ENCODE measurements at places on chromosomes 12 and 14. TPM values are rescaled to one million over a fixed set of nuclear protein-coding genes. Genes with fewer than 3 reads are reported as not detected.
A peak's percentile ranks its signal among the peaks of the same experiment; 100 is the strongest.

Gene FGD4
- 3.4 TPM for polyA plus RNA-seq

Gene GLS2
- 0.83 TPM for polyA plus RNA-seq

- no peak for DNase-seq
Observed at GRCh38 chr14:105363847-105364708, 34.3 kb upstream of the TEX22 start.

DNA sequence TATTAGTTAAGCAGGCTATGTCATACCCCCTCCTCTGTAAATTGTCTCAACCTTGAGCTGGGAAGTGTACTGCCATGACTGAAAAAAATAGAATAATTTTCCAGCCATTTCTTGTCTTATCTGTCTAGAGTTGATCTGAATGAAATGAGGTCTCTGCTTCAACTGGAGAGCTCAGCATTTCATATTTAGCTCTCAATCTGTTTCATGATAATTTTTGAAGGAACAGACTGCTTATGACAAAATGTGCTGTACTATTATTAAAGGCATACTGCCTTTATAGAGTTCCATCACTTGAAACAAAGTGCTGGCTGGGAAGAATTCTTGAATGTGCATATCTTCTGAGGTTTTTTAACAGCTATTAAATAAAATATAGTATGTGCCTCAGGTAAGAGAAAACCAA, 19.1 kb downstream of the PTPRO start:
- DNase-seq, result no peak

GRCh38 chr12:100401660-100402059, 44.8 kb downstream of the SLC17A8 start:
- DNase-seq, result no peak

DNA sequence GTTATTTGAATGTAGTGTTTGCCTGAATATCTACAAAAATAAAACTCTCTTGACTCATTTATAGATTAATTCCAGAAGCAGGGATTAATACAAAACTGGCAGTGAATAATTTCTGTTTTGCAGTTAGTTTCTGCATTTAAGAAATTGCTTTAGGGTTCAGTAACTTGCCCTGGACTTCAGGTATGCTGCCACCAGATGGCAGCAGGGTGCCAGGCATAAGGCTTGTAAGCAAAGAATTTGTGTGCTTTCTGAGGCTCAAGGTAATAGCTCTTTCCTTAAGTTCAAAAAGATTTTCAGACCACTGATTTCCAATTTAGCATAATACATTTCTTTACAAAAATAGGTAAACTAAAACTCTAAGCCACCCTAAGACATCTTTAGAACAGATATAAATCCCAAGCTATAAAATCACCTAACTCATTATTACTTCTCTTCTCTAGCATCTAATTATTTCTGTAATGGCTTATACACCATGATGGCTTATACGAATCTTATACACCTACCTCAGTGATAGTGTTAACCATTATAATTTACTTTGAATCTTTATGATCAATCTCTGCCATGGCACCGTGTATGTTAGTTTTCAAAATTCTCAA, 398.3 kb downstream of the APAF1 start:
- DNase-seq, result no peak

GRCh38 chr12:6288235-6288634, 22.2 kb upstream of the PLEKHG6 start:
- no peak for DNase-seq

DNA sequence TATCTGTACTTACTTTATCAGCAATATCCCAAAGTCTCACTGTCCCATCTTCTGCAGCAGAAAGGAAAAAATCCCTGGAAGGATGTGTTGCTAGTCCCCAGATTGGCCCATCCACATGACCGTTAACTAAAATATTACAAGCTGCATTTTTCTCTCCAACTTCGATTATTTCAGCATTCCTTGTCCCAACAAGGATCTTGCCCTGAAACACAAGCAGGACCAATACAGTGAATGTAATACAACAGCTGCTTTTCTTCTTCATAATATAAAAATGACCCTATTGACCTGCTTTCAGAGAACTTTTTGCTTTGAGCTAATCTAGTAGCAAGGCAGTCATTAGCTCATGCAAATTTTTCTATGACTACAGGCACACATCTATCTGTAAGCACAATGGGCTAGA, 58.3 kb downstream of the ZC3H14 start:
- no peak for DNase-seq

GRCh38 chr12:55226523-55226922, 5.7 kb downstream of the OR10A7 start:
- no peak for DNase-seq

GRCh38 chr14:53532853-53533252, 379.7 kb upstream of the DDHD1 start:
- no peak for DNase-seq

DNA sequence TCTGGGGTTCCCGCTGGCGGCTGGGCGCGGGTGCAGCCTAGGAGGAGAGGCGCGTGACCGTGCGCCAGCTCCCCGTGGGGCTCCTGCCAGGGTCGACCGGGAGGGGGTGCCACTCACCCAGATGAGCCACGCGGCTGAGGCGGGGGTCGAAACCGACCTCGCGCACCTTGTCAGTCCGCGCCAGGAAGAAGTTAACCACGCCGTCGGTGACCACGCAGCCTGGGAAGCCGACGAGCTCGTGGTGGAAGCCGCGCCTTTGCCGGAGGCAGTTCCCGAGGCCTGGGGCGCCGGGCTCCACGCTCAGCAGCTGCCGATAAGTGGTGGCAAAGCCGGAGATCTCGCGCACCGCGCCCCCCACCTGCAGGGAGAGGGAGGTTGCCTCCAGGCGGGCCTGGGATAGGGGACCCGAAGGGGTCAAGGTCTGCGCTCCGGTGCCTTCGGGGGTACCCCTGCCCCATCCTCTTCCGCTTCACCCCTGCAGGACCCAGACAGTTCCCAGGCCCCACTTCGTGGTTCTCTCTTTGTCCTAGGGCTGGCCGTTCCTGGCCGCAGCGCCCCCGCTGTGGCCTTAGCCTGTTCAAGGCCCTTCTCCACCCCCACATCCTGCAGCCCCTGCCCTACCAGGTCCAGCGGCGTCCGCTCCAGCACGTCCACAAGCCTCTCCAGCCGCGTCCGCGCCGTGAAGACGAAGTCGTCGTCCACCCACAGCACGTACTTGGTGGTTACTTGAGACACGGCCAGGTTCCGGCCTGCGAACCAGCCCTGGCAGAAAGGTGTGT, 5.3 kb downstream of the B4GALNT1 start:
- DNase-seq, result no peak

GRCh38 chr14:36493761-36494160, 26.3 kb downstream of the NKX2-1 start:
- DNase-seq, result no peak

DNA sequence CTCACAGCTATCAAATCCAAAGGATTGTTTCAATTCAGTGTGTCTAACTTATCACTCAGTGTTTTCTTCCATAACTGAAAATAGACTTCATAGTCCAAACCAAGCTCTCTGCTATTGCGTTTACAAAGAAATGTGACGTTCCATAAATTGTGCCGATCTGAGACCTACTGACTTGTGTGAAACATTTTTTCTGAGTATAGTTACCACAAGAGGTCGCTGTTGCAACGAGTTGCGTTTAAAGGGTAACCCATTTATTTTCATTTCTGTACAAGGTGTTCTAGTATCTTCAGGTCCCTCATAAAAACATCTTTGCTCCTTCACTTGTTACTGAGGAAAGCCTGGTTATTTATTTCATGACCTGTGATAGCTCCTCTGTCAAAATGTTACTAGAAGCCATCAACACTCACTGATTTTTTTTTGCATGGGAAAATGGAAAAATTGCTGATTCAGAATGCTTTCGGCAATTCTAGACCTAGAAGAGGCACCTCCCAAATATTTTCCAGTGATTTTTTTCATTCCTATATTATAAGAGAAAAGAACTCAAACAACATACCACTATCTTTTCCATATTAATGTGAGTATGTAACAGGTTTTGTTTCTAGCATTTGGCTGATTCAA, 60.9 kb upstream of the OR4E1 start:
- DNase-seq, result peak; percentile 10
